Neural crest cell (in vitro differentiated cells): ENCODE measurements at places on chromosomes 7 and 10. TPM values are rescaled to one million over a fixed set of nuclear protein-coding genes. Genes with fewer than 3 reads are reported as not detected.

PRRT4 gene
- 3.1 and 3.3 TPM in 2 replicates for total RNA-seq

CYTH3 gene
- total RNA-seq, result 24.1 and 28.7 TPM in 2 replicates

TCAF2 gene
- total RNA-seq, result 0.09 and 0.11 TPM in 2 replicates

CLDN4 gene
- 0.34 and 0.47 TPM in 2 replicates for total RNA-seq

C10orf105 gene
- 0.12 and 0.20 TPM in 2 replicates for total RNA-seq

KLF14 gene
- total RNA-seq, result not detected in 2 replicates

GRCh38 chr10:1552406-1552805 lies 184.9 kb downstream of the ADARB2 start:
- no peak overlapping the region for H3K27ac ChIP-seq
- H3K4me3 ChIP-seq, result no peak overlapping the region
- H3K4me1 ChIP-seq, result no peaks in the 10 kb centered on the region
- H3K27me3 ChIP-seq, result no peaks in the 10 kb centered on the region
- H3K36me3 ChIP-seq, result no peaks in the 10 kb centered on the region

GRCh38 chr7:130887182-130887956 lies 153.4 kb upstream of the KLF14 start:
- no peak for DNase-seq
- no peaks in the 10 kb centered on the region for H3K36me3 ChIP-seq
- H3K4me3 ChIP-seq, result no peak overlapping the region
- no peaks in the 10 kb centered on the region for H3K27me3 ChIP-seq

- H3K36me3 ChIP-seq, result peaks cover 6% of the 10 kb centered on the region
- no peaks in the 10 kb centered on the region for H3K27me3 ChIP-seq
- no peak overlapping the region for H3K4me3 ChIP-seq
- H3K4me1 ChIP-seq, result no peaks in the 10 kb centered on the region
Measured at GRCh38 chr10:112497347-112497950, 50.4 kb downstream of the VTI1A start.

DNA sequence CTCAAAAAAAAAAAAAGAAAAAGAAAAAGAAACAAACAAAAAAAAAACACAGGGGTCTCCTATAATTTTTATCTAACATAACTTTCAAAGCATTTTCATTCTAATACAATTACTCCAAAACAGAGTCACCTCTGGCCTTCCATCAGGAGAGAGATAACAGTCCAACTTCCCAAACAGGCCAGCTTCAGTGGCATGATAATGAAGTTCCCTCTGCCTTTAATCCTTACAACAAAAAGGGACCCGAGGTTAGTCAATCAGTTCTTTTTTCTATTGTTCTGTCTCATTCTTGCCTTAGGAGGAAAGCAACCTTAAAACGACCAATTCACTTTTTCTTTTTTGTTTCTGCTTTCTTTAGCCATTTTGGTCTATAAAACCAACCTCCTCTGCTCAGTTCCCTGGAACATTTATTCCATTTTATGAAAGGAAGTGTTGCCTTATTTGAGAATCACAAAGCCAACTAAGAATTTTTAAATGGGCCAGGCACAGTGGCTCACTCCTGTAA lies 16.5 kb upstream of the FXYD4 start:
- no peaks in the 10 kb centered on the region for H3K36me3 ChIP-seq
- DNase-seq, result no peak
- no peak overlapping the region for H3K27ac ChIP-seq
- peak overlapping the region; percentile 9 for H3K4me3 ChIP-seq
- peaks cover 23% of the 10 kb centered on the region for H3K4me1 ChIP-seq
- H3K27me3 ChIP-seq, result no peaks in the 10 kb centered on the region

GRCh38 chr10:10959666-10960065 lies 58.0 kb upstream of the CELF2 start:
- H3K27ac ChIP-seq, result no peak overlapping the region
- H3K36me3 ChIP-seq, result no peaks in the 10 kb centered on the region
- no peaks in the 10 kb centered on the region for H3K27me3 ChIP-seq
- H3K4me3 ChIP-seq, result no peak overlapping the region
- DNase-seq, result no peak

DNA sequence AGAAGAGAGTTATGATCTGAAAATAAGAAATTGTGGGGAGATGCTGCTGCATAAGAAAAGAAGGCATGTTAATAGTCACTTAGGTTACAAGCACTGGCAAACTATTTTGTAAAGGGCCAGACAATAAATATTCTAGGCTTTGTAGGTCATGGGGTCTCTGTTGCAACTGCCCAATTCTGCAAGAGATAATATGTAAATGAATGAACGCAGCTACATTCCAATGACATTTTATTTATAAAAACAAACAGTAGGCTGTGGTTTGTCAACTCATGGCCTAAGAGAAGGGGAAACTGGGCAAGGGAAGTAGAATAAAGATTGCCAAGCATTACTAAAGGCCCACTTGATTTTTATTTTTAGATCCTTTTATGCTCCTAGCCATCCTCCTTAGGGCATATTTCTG lies 133.1 kb downstream of the RAPGEF5 start:
- H3K27ac ChIP-seq, result no peak overlapping the region
- no peaks in the 10 kb centered on the region for H3K27me3 ChIP-seq
- no peak overlapping the region for H3K4me3 ChIP-seq
- no peak for DNase-seq

- H3K27me3 ChIP-seq, result no peaks in the 10 kb centered on the region
- H3K36me3 ChIP-seq, result no peaks in the 10 kb centered on the region
- no peak overlapping the region for H3K4me3 ChIP-seq
- DNase-seq, result no peak
Measured at GRCh38 chr7:131995324-131995723, 438.9 kb upstream of the PODXL start.

DNA sequence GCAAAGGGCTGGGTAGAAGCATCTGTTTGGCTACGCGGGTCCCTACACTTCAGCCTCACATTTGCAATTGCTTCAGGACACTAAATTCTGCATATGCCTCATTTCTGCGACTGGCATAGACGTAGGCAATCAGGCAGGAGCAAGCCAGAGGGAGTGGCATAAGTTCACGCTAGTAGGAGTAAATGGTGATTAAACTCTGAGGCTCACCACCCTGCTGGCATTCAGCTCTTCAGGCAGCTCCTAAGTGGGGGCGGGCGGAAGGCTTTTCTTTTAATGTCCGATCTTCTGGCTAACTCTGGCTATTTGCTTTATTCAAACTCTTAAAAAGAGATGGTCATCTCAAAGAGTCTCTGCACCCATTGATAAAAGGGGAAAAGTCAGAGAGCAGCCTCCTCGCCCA lies 45.3 kb downstream of the RGS10 start:
- no peak overlapping the region for H3K4me3 ChIP-seq
- no peaks in the 10 kb centered on the region for H3K27me3 ChIP-seq
- no peak overlapping the region for H3K27ac ChIP-seq

GRCh38 chr7:22890773-22891172 lies 68.1 kb upstream of the TOMM7 start:
- no peak overlapping the region for H3K4me3 ChIP-seq
- H3K36me3 ChIP-seq, result no peaks in the 10 kb centered on the region
- H3K27me3 ChIP-seq, result no peaks in the 10 kb centered on the region
- peaks cover 6% of the 10 kb centered on the region for H3K4me1 ChIP-seq

- no peak overlapping the region for H3K27ac ChIP-seq
- no peaks in the 10 kb centered on the region for H3K4me1 ChIP-seq
- H3K27me3 ChIP-seq, result no peaks in the 10 kb centered on the region
- no peak for DNase-seq
- no peak overlapping the region for H3K4me3 ChIP-seq
Measured at GRCh38 chr7:30659312-30659711, 22.9 kb downstream of the CRHR2 start.

DNA sequence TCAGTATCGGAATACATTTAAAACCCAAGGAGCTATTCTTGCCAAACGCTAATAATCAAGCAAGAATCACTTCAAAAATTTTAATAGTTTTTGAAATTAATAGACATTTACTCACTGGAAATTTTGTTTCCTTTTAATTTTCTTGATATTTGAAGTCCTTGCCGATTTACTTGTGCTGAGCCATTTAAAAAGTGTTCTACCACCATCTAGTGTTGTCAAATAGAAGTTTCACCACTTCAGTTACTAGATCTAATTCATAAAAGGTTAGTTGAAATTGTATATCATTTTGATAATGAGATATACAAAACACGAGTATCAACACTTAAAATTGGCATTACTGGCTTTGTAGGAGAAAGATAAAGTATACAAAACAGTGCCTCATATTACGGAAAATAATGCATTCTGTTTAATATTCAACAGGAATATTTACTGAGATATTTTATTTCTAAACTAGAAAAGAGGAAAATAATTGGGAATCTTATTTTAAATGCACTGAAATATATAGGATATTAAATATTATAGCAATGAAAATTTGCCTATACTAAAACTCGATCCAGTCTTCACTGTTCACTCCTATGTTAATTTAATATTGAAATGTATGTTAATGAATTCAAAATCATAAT lies 664.8 kb upstream of the SEMA3D start:
- H3K27me3 ChIP-seq, result no peaks in the 10 kb centered on the region
- no peak overlapping the region for H3K4me3 ChIP-seq
- H3K27ac ChIP-seq, result no peak overlapping the region
- peaks cover 18% of the 10 kb centered on the region for H3K4me1 ChIP-seq

- H3K4me3 ChIP-seq, result no peak overlapping the region
- H3K27ac ChIP-seq, result no peak overlapping the region
- no peaks in the 10 kb centered on the region for H3K36me3 ChIP-seq
- H3K27me3 ChIP-seq, result no peaks in the 10 kb centered on the region
- no peak for DNase-seq
Measured at GRCh38 chr10:60377955-60378354, 11.7 kb downstream of the ANK3 start.

DNA sequence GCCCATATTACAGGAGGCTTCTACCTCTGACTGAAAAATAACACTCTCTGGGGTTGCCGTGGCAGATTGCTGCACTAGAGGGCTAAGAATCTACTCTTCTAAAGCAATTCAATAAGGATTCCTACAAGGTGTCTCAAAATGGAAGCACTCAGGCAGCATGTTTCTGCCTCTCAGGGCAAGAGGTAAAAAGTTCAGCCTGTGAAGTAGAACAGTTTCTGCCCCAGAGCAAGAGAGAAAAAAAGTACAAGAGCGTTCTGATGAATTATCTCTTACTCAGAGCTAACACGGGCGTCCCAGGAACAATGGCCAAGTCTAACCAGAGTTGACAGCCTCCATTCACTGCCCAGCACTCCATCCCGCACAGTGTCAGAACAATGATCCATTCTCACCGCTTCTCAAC lies 71.3 kb upstream of the TES start:
- H3K27me3 ChIP-seq, result no peaks in the 10 kb centered on the region
- peak; percentile 26 for DNase-seq
- no peaks in the 10 kb centered on the region for H3K36me3 ChIP-seq
- peaks cover 43% of the 10 kb centered on the region for H3K4me1 ChIP-seq
- H3K27ac ChIP-seq, result peak overlapping the region; percentile 39

DNA sequence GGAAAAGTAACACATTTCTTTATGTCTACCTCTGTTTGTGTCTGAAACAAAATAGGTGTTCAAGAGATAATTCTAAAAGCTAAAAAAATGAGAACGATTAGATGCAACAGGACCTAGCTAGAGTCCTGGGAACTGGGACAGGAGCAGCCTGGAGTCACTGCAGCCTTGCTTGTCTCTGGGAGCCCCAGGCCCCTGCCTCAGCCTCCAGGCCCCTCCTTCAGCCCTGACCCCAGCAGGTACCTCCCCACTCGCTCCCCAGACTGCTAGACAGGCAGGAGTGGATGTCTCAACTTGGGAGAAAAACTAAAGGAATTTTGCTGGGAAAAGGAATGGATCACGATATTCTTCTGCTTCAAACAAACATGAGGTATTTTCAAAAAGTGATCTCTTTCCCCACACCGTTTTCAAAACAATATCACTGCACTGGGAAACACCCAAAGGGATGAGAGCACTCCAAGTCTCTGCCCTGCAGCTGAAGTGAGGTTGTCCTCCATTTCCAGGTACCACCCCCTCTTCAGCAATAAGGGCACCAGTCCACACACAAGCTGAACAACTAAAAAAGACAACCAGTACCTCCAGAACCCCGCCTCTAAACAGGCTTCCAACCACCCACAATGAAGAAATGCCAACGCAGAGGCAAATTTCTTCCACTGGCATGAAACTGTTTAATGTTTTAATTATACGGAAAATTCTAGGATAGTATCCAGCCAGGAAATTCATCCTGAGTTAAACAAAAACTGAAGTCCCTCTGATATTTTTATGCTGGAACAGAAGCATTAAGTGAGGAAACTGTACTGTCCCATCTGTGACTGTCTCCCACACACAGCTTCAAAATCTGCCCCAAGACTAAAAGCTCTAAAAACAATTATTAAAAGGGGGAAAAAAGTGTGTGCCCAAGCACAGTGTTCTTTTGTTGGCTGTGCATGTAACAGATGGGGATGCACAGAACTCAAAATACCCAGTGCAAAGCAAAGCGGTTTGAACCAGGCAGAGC lies 47.2 kb downstream of the XPNPEP1 start:
- H3K4me1 ChIP-seq, result no peaks in the 10 kb centered on the region
- H3K4me3 ChIP-seq, result no peak overlapping the region
- H3K27ac ChIP-seq, result no peak overlapping the region

- no peaks in the 10 kb centered on the region for H3K27me3 ChIP-seq
- H3K27ac ChIP-seq, result no peak overlapping the region
- H3K4me3 ChIP-seq, result no peak overlapping the region
- no peaks in the 10 kb centered on the region for H3K4me1 ChIP-seq
Measured at GRCh38 chr7:50848203-50848602, 65.5 kb upstream of the GRB10 start.

DNA sequence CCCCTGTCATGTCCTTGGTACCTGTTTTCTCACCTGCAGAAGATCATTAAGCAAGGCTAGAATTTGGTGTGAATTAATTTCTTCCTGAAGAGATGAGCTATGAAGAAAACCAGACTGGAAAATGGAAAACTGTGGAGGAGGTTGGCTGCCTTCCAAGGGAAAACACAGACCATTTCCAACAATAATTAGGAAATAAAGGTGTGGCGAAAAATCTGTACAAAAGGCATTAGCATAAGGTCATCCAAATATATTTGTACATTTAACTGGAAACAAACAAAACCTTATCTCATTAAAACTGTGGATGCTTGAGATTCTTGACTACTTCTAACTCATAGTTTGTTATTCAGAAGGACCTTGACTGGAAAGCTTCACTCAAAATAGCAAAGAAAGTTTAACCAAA lies 1.7 kb downstream of the STN1 start:
- H3K4me1 ChIP-seq, result peaks cover 31% of the 10 kb centered on the region
- DNase-seq, result no peak
- H3K36me3 ChIP-seq, result peaks cover 14% of the 10 kb centered on the region
- peak overlapping the region; percentile 3 for H3K27ac ChIP-seq

DNA sequence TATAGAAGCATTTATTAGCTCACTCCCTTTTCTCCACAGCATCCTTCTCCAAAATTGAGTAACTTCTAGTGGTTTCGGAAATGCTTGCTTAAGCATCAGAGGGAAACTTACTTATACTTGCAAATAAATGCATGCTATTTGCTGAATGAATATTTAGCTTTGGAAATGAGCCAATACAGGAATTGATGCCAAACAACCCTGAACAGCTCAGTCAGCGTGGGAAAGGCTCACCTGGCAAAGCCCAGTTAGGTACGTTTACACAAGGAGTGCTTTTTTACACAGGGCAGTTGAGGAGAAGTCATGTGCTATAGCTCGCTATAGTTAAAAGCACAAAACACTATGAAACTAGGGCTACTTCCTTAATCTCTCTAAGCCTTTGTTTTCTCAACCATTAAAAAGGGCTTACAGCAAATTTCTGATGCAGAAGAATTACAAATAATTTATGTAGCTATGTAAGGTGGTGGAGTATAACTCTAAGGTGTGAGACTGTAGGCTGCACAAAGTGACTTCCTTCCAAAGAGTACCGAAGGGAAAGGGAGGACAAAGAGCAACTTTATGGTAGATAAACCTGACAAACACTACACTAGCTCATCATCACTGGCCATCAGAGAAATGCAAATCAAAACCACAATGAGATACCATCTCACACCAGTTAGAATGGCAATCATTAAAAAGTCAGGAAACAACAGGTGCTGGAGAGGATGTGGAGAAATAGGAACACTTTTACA lies 498.2 kb downstream of the PHTF2 start:
- no peaks in the 10 kb centered on the region for H3K4me1 ChIP-seq
- H3K4me3 ChIP-seq, result no peak overlapping the region
- no peak overlapping the region for H3K27ac ChIP-seq
- H3K27me3 ChIP-seq, result no peaks in the 10 kb centered on the region
- H3K36me3 ChIP-seq, result no peaks in the 10 kb centered on the region
